ENCODE measurements at places on chromosomes 4 and X.
A peak's percentile ranks its signal among the peaks of the same experiment; 100 is the strongest.

- no peak for ATAC-seq
Measured at GRCh38 chr4:1987296-1987695, 21.5 kb downstream of the NELFA start.

DNA sequence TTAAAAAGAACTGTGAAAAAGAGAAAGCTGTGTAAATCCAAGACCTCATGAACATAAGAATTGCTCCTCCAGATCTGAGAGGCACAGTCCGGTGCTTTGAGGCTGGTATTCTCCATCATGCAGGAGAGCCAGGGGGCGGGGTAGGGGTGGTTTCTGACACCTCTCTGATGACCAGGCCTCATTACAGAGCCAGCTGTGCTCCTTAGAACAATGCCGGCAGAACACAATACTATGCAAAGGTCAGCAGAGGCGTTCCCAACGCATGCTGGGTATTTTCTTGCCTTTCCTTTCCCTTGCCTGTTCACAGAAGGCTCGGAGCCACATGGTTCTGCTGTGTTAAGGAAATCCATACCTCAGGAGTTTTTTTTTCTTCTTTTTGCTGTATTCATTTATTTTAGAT is 91.2 kb upstream of the SOD3 start:
- no peak for ATAC-seq

GRCh38 chrX:140572724-140573123 is 67.9 kb upstream of the SOX3 start:
- ATAC-seq = no peak

DNA sequence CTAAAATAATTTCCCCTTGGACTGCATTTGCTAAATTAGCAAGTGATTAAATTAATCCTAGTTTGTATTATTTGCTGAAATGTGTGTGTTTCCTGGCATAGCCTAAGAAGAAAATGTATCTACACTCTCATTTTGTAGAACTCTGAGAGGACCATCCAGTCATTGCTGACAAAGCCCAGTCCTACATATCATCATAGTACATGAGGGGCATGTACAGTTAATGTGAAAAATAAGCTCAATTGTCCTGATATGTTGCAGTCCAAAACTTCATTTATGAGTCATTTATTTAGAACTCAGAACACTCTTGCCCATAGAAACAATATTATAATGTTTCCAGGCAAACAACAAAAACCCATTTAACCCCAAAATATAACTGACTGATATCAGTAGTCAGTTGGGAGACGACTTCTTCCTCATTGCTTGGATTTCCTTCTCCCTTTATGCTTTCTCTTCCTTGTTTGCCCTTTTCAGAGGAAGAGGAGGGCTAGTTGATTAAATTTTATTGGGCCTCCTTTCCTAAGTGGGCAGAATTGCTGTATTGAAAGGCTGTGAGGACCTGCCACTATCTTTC is 26.9 kb upstream of the BBS12 start:
- ATAC-seq = peak; percentile 48

GRCh38 chr4:78532046-78532445 is 19.5 kb upstream of the ANXA3 start:
- ATAC-seq = no peak

GRCh38 chr4:83362492-83363329 is 28.1 kb upstream of the HPSE start:
- no peak for ATAC-seq

Data from activated T-helper 17 cell treated with anti-CD3 and anti-CD28 coated beads, Interleukin-2, amount 50 U/mL, for 72 hours (primary cell).